Activated CD4-positive, CD25-positive, alpha-beta regulatory T cell (primary cell): ENCODE measurements at places on chromosomes 6 and 20.

GRCh38 chr20:20971810-20972209 lies 134.3 kb downstream of the LINC00237 start:
- no peak for DNase-seq

- no peak for DNase-seq
Measured at GRCh38 chr6:63923139-63923739, 287.6 kb downstream of the PHF3 start.

- no peak for DNase-seq
Measured at GRCh38 chr6:15862810-15863209, 200.0 kb upstream of the DTNBP1 start.

- no peak for DNase-seq
Measured at GRCh38 chr20:62117362-62117646, 5.0 kb upstream of the LSM14B start.

GRCh38 chr20:17694767-17695166 lies 5.0 kb upstream of the BANF2 start:
- DNase-seq = no peak

DNA sequence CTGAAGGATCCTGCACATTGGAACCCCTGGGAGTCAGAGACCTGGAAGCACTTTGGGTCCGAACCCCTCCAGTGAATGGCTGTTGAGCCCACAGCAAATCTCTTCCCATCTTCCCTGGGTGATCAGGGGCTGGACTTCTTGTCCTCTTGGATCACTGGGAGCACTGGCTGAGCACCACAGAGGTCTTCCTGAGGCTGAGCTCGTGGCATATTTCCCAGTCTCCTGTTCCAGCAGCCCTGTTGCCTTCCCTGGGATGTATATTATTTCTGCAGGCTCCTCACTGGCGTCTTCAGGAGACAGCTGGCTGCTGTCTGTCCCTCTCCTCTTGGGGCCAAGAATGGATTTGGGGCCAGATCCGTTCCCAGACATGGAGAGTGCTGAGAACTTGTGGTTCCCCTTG lies 43.4 kb downstream of the PTK7 start:
- no peak for DNase-seq

DNA sequence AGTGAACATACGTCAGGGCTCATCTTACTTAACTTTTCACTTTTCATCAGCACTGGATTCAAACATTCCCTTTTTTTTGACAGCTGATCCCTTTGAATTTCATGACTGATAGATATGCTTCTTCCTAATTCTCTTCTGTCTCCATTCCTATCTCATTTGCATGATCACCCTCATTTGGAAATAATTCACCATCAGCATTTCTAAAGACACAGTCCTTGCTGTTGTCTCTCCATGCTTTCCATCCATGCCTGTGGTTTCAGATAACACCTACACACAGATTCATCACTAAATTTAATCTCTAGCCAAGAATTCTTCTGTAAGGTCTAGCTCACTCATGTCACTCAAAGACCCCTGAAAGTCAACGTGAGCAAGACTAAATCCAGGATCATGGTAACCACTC lies 228.4 kb upstream of the BTBD3 start:
- DNase-seq = no peak

- no peak for DNase-seq
Measured at GRCh38 chr6:166456395-166457156, 73.8 kb upstream of the MPC1 start.

- DNase-seq = no peak
Measured at GRCh38 chr6:159788753-159789376, 537 bp downstream of the TCP1 start.

DNA sequence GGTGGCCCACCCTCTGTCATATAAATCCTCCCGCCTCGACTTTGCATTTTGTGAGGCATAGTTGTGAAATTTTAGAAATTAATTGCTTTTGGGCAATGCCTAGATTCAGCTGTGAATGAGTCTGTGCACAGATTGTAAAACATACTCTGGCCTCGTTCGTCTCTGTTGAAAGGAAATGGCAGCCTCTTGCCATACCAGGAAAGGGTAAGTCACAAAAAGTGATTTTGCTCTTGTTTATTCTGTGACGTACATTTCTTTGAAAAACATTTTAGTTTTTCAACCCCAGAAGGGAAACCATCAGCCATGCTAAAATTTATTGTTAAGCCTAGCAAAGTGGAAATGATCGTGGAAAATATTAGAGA lies 15.3 kb upstream of the EXOC2 start:
- no peak for DNase-seq

GRCh38 chr6:166558156-166559005 lies 28.1 kb downstream of the RAMACL start:
- no peak for DNase-seq

GRCh38 chr20:34129518-34130162 lies 17.6 kb upstream of the EIF2S2 start:
- peak; percentile 22 for DNase-seq

DNA sequence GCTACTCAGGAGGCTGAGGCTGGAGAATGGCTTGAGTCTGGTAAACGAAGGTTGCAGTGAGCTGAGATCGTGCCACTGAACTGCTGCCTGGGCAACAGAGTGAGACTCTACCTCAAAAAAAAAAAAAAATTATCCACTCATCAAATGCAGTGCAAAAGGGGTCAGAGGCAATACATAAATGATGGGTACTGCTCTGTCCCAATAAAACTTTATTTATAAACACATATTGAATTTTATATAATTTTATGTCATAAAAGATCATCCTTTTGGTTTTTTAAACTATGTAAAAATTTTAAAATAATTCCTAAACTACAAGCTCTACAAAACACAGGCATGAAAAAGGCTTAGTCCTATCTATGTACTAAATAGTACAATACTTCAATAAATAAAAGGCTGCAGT lies 10.3 kb downstream of the KHDC1 start:
- no peak for DNase-seq

DNA sequence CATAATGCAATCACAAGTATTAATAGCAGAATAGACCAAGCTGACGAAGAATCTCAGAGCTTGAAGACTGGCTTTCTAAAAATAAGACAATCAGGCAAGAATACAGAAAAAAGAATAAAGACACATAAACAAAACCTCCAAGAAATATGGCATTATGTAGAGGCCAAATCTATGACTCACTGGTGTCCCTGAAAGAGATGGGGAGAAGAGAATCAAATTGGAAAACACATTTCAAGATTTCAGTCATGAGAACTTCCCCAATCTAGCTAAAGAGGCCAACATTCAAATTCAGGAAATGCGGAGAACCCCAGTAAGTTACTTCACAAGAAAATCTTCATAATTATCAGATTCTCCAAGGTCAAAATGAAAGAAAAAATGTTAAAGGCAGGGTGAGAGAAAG lies 69.0 kb upstream of the PDE7B start:
- no peak for DNase-seq

- no peak for DNase-seq
Measured at GRCh38 chr6:46491628-46492547, 639 bp upstream of the RCAN2 start.

DNA sequence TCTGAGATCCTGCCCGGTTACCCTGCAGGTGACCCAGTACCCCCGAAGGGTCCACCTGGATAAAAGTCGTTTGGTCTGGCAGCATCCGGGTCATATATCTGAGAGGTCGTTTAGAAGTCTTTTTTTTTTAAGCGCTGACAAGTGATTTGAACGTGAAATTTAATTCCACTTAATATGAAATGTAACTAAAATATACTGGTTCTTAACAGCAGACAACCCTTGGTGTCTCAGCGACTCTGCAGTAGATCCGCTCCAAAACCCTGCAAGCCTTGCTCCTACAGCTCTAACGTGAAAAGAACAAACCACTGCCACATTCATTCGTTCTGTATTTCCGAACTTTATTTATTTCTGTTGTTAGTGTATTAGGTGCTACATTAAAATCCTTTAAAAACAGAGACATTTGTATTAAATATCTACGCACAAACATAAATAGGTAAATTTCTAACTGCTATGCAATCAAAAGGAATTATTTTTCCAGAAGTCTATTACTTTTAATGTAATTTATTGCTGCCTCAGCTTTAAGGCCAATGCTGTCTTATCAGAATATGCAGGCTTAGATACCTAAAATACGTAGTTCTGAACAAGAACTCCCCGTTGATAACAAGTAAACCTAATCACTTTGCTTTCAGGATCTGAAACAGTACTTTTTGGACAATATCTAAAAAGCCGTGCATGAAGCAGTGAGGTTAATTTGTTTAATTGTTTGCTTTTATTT lies 33.5 kb upstream of the TCF21 start:
- DNase-seq = no peak

GRCh38 chr20:34872622-34873224 lies at the start of gene GGT7:
GGT7 (minus strand) TSS chr20:34872856; CDS start chr20:34872815, 41 bp downstream.
- peak; percentile 71 for DNase-seq

DNA sequence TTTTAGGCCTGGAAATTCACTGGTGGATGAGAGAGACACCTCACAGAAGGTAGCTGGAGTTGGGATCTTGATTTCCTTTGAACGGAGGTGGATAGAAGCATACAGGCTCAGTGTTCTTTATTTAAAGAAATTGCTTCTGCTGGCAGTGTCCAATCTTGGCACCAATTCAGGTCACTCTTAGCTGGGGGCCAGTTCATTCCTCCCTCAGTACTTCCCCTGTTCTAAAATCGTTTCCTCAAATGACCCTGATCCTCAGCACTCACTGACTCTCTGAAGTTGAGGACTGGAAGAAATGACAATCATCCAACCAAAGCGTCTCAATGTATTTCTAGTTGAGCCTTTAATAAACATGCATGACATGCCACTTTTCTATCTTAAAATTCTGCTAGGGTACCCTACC lies 472.5 kb upstream of the BTBD3 start:
- DNase-seq = no peak

DNA sequence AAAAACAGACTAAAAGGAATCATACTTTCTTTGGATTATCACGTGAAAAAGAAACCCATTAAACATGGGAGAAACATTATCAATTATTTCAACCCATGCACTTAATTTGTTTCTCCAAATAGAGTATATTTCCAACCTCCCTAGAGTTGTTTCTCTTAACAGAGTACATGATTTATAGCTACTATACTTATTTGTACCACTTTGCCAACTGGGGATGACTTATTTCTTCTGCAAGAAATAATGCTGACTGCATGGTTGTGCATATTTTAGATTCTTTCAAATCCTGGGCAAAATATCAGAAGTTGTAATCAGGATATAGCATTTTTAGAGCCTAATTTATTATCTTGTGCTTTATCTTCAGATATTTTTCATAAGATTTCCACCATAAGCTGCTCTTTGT lies 629.1 kb upstream of the EYS start:
- DNase-seq = no peak

DNA sequence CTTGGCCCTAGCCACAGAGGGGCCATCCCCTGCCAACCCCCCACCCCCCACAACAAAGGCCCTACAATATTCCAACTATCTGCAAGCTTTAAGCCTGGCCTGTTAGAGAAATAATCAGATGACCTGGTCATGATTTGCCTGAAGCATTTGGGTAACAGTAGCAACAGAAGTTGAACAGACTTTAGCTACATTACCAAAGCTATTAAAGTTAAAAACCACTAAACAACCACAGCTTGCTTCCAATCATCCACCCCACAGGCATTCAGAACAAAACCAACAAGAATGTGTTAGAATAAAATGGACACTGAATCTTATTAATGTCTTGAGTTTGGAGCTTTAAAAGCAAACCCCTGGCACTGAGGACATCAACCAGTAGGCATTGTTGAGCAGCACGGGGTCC lies 250.9 kb downstream of the LRFN2 start:
- DNase-seq = no peak

DNA sequence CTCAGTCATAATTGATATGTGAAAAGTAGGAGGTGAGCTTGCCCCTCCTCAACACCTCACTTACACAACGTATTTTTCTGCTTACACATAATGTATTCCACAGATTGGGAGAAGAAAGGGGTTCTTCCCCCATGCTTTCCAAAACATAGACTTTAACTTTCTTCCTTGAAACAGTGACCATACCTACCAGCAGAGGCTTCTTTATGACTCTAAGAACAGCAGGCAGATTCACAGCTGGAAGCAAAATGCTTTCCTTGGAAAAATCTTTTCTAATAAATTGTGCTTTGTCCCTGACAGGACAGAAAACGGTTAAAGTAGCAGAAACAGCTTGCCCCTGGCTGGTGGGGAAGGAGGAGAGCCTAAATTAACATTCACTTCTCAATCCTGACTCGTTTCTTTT lies 629.1 kb upstream of the IMPG1 start:
- no peak for DNase-seq

DNA sequence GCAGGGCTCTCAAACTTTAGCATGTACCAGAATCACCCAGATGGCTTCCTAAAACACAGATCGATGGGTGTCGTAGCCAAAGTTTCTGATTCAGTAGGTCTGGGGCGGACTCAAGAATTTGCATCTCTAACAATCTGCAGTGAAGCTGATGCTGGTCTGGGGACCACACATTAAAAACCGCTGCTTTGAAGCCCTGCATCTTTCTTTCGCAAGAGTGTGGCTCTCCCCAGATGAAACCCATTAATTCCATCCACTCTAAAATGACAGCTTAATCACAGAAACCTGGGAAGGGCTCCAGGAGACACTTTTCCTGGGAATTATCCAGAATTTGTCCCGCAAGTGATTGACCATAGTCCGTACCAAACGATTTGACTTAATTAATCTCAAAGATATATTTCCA lies 319.8 kb upstream of the PLCB4 start:
- no peak for DNase-seq

DNA sequence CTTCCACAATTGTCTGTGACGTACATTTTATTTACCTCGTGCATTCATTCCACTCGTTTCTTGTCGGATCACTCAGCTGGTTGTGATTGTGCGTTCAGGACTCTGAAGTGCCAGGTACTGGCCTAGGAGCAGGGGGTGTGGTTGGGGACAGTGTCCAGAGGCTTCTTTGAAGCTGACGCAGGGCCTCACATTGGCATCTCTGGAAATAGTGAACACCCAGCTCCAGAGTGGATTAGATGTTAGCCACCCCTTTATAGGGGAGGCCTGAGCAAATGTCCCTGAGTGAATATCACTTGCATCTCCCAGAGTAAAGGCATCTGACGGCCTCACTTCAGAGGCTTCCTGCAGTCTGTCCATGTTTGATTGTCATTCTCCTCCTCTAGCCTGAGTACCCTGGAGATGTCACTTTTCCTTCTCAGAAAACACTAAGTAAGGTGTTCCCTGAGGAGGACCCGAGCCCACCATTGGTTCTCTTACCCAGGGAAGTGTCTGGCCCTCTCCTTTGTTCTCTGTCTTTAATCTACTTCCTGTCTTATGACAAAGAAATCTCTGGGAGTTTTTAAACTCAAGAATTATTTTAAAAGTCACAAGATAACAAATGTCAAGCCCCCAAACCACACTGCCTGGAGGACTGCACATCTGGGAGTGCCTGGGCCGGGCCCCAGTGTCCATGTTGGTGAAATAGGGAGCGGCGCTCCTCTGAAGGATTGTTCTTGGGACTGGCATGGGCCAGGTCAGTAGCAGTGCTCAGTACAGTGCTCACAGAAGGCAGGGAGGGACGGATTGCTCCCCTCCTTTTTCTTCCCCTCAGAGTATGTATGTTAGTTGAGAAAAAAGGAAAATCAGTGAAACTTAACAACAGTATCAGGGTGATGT lies 10.8 kb downstream of the STX16 start:
- DNase-seq = no peak

DNA sequence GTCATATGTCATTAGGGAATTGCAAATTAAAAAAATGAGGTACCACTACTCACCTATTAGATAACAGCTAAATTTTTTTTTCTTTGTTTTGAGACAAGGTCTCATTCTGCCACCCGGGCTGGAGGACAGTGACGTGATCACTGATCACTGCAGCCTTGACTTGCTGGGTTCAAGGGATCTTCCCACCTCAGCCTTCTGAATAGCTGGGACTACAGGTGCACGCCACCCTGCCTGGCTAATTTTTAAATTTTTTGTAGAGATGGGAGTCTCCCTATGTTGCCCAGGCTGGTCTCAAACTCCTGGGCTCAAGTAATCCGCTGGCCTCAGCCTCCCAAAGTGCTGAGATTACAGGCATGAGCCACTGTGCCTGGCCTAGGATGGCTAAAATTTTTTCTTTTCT lies 57.1 kb upstream of the NCOA3 start:
- no peak for DNase-seq
